Stimulated activated CD8-positive, alpha-beta memory T cell treated with anti-CD3 and anti-CD28 coated beads, Interleukin-7, amount 100 ng/mL, for 1 hour (primary cell): ENCODE measurements at places on chromosomes 11 and 22.

DNA sequence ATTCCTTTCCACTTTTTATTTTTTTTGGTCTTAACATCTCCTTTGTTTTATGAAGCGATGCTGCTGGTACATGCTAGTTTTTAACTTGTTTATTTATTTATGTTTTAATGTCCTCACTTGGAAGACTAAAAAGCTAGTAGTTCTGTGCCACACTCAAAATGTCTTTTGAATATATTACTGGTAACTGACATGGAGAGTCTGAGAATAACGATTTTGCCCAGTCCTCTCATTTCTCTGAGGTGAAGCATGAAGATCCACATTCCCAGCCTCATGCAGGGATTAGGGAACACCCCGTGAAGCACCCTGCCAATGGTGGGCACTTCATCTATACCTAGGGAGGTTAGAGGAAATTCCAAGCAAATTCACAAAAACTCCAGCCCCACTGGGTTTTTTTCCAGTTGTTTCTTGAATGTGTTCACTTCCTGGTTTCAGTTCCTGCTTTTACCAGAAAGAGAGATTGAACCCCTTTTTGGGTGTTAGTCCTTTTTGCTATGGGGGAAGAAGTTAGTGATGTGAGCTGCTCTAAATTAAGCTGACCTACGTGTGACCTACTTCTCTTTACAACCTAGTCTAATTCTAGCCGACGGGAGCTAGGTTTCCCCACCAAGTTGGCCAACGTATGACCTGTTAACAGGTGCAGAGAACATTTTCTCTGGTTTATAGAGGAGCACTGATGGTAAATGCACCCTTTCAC, 106.1 kb downstream of the SLC1A2 start:
- no peak for DNase-seq

DNA sequence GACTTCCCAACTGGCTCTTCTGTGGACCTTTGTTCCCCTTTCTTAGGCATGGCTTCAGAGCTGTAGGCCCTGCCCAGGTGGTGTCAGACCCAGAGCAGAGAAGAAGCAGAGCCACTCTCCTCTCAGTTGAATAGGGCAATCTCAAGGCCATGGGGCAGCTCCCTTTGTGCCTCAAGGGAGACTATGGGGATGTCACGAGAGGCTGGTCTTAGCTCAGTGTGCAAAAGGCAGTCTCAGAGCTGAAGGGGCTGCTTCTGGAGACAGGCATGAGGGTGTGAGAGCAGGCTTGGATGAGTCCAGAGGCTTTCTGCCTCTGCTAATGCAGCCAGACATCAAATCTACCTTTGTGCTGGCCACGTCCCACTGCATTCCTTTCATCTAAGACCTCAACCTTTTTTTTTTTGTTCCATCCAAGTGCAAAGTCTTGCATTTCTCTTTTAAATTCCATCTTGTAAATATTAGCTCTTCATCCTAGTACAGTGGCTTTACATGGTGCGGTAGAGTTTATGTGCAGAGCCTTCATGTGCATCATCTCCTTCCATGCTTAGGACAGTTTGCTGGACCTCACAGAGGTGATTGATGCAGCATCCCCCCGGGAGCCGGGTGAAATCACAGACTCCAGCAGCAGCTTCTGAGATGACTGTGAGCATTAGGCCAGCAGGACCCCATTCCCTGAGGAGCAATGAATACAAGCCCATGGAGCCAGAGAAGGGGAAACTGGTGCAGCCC, 34.2 kb upstream of the FCHSD2 start:
- DNase-seq, result no peak

DNA sequence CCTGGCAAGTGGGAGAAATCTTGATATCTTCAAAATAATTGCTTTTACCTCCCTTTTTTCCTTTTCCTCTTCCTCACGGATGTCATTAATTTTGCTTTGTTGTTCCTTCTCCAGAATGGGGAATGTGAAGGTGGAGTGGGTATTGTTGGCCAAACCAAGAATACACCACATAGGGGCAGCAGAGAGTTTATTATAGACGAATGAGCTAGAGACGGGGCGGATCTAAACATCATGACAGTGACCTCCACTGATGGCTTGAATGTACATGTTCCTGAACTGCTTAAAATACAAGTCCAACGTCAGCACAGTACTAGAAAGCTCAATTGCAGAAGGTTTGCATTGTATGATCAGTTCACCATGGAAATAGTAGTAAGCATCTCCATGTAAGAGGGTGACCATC, 122.3 kb upstream of the SNX19 start:
- no peak for DNase-seq

DNA sequence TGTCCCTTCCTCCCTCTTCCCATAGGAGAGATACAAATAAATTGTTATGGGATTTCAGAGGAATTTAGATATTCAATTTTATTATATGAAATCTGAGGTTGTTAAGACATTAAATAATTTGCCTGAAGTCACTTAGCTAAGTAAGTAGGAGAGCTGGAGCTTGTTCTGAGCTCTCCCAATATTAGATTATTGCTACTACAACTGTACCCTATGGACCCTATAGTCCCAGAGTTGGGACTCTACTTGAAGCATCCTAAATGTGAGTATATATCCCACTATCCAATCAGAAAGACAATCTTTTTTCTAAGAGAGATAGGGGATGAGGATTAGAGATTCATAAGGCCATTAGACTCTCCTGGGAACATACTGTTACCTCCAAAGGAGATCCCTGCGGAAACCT, 1130.0 kb downstream of the DLG2 start:
- no peak for DNase-seq

DNA sequence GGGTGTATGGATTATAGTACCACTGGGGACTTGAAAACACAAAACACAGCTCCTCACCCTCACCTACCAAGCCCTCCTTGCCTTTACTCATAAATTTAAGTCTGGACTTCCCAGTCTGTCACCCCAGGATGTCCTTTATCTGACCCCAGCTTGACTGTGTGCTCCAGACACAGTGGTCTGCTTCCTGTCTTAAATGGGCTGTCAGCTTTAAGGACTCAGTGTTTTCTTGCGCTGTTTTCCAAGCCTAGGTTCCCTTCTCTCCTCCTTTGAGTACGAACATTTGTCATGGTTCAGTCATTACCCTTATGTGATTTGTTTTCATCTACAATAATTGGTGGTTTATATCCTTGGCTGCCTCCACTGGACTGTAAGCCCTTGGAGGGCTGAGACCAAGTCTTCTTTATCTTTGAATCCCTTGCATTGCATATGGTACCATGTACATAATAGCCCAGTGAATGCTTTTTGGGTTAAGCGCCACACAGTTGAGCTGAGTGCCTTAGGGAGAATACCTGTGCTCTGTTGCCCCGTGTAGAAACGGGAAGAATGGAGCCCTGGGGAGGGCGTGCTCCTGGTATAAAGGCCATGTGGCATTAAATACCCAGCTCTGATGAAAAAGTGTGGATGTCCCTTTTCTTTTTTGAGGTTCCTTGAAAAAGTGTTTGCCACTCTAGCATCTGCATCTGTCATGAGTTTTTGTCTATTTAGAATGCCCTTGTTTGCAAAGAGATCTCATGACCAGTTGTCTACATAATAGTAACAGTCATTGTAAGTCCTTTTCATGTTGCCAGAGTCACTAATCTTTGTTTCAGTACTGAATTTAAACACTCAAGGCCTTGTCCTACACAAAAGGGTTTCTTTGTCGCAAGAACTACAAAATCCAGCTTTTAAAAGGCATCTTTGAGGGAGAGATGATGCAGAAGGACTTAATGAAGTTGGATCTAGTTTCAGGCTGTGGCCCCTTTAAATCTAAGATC, 14.0 kb downstream of the PANX1 start:
- no peak for DNase-seq

GRCh38 chr11:90100431-90100830, 14.7 kb downstream of the UBTFL1 start:
- DNase-seq, result no peak

DNA sequence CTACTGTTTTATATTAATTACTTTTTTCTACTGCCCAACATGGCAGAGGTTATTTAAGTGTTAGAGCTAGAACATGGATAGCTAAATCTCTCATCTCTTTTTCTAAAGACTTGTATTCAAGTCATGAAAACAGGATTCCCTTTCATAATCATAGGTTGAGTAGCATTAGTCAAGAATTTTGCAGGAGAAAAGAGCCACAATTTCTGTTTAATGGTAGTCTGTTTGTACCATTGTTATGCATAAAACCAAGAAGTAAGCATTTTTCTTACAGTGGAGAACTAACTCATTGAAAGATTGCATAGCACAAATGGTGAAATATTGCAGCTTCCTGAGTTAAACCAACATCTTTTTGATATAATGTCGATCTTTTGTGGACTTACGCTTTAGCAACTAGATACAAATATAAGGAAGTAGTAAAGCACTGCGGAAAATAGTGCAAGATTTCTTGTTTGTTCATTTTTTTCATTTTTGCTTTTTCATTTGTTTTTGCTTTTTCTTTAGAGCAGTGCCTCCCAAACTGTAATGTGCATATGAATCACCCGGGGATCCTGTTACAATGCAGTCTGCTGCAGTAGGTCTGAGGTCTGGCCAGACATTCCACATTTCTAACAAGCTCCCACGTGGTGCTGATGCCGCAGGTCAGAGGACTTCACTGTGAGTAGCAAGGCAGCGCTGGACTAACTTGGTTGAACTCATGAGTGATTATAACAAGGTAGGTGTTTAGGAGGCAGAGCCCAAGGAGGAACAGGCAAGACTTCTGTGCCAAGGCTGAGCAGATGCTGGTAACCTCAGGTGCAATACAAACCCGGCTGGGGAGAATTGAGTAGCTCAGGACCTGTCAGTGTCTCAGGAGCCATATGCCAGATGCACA, 4.6 kb downstream of the ETS1 start:
- no peak for DNase-seq

- DNase-seq, result no peak
Observed at GRCh38 chr11:13215149-13215548, 62.4 kb upstream of the BMAL1 start.

DNA sequence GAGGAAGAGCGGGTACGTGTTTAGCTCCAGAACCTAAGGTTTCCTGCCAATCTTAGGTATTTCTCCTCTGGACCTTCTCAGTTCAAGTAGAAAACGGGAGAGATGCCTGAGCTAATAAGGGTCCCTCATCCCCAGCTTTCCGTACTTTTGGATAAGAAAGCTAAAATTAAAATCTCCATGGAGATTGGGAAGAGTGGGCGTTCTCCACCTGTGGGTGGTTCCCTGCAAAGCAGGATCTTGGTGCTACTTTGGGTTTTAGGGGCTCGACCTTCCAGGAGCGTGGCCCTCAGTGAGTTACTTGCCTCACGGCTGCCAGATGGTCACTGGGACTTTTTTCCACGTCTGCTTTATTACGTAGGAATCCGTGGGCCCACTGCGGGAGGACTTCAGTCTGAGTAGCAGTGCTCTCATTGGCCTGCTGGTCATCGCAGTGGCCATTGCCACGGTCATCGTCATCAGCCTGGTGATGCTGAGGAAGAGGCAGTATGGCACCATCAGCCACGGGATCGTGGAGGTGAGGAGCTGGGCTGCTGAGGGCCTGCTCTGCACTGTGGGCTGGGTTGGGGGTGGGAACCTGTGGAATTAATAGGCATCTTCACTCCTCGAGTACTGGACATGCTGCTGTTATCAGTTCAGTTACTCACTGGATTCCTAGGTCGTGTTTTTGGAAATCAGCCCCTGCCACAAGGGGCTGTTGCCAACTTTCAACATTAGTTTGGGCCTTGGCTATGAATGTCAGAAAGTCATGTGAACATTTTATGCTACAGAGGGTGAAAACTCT, 17.8 kb upstream of the ST14 start:
- no peak for DNase-seq

- DNase-seq, result no peak
Observed at GRCh38 chr11:63019506-63019905, 3.9 kb upstream of the SLC22A8 start.

DNA sequence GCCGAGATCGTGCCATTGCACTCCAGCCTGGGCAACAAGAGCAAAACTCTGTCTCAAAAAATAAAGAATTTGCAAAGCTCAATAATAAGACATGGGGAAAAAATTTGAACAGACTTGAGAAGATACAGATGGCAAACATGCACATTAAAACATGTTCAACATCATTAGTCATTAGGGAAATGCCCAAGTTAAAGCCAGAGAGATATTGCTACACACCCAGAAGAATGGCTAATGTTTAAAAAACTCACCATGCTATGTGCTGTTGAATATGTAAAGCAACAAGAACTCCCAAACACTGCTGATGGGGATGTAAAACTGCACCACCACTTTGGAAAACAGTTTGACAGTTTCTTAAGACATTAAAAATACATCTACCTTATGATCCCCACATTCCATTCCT, 12.6 kb downstream of the LRRC75B start:
- no peak for DNase-seq

- no peak for DNase-seq
Observed at GRCh38 chr11:67387069-67387468, 4.7 kb upstream of the RAD9A start.

DNA sequence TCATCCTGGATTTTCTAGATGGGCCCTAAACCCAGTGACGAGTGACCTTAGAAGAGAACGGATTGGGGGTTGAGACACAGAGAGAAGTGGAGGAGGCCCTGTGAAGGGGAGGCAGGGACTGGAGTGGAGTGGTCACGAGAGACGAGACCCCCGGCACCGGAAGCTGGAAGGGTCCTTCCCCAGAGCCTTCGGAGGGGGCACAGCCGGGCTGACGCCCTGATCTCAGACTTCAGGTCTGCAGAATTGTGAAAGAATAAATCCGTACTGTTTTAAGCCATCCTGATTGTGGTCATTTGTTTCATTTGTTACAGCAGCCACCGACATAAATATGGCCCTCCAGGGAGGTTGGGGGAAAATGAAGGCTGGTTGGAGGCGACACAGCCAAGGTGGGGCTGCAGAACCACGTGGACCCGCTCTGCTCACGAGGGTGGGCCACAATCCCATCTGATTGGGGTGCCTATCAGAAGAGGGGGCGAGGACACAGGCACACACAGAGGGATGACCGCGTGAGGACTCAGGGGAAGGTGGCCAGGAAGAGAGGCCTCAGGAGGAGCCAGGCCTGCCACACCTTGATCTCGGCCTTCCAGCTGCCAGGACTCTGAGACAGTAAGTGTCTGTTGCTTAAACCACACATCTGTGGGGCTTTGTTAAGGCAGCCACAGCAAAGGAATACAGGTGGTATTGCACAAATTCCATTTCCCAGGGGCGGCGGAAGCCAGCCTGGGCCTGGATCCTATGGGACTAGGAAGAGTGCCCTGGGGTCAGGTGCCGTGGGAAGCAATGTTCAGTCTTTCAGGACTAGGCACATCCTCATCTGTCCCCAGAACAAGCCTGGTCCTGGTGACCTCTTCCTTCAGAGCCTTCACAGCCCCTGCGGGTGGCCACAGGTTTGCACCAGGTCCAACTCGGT, 73.3 kb upstream of the SHANK2 start:
- no peak for DNase-seq
